Brain pericyte (primary cell): ENCODE measurements at places on chromosomes 3 and 15.

DNA sequence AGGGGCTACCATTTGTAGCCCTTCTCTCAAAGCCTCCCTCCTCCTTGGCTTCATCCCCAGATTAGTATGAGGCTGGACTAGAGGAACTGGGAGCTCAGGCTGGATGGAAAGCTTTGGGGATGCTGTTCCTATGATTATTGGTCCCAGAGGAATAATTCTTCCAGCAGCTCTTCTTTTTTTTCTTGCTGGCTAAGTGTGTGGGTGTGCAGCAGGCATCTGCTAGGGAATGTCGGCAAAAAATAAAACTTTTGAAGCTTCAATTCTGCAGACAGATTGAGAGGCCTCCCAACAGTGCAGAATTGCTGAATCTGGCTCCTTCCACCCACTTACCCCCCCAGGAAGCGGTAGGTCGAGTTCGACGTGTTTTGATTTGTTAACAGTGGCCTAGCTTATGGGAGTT is 138.5 kb upstream of the ANKRD28 start:
- no peak for DNase-seq

DNA sequence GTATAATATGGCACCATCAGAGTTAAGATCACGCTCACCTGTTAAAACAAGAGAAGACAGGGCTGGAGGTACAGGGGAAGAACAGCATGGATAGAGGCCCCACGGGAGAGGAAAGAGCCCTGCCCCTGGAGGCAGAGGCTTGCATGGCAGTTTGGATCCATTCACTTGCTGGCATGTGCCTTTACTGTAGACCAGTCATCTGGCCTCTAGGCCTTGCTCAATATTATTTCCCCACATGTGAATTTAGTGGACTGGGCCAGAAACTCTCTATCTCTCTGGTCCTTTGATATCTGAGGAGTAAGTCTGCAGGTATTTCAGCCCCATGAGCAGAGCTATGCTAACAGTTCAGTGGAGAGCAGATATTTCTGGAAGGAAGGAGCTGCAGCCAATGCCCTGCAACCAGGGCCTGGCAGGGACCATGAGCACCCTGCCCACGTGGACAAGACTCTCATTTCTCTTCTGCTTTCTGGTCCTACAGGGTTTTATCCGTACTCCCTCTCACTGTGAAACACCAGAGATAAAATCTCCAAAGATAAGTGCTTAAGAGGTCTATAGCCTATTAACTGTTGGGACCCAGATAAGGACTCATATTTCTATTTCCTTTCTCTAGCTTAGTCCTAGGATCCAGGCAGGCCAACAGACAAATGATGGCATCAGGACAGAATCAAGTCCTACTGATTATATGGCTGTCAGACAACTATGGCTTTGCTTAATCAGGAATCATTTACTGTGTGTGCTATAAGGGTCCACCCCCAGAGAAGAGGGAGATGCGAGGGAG is 65.0 kb downstream of the CLDN11 start:
- DNase-seq, result no peak

DNA sequence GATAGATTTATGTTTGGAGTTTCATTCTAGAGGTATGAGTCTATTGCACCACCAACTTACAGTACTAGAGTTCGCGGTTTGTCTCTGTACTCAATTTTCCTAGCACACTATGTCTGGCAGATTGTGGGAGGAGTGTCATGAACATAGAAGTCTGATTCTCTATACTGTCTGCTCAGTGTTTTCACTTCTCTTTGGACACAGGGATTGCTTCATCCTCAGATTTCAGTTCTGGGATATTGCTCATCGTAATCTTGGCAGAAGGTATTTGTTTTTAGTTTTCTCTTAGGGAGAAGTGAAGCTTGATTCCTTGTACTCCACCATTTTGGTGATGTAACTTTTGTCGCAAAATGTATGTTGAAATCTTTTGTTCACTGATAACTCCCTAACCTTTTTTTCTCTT is 27.8 kb upstream of the AZI2 start:
- no peak for DNase-seq

DNA sequence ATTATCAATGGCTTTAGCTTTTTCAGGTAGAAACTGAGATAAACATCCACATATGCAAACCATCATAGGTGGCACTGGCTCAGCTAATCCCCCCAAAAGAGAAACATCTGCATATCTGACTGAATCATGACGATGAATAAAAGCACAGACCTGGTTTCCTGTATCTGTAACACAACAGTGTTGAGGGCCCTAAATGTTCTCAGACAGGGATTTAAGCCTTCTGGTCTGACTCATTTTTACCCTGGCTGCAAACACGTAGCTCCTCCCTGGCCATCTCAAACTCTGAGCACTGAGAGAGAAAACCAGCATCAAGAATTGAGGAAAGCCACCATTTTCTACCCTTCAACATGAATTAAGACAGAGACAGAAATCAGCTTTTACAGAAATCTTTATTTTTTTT is 35.2 kb downstream of the GLB1 start:
- no peak for DNase-seq

- DNase-seq, result no peak
Observed at GRCh38 chr15:68249058-68249713, 19.7 kb upstream of the CLN6 start.

DNA sequence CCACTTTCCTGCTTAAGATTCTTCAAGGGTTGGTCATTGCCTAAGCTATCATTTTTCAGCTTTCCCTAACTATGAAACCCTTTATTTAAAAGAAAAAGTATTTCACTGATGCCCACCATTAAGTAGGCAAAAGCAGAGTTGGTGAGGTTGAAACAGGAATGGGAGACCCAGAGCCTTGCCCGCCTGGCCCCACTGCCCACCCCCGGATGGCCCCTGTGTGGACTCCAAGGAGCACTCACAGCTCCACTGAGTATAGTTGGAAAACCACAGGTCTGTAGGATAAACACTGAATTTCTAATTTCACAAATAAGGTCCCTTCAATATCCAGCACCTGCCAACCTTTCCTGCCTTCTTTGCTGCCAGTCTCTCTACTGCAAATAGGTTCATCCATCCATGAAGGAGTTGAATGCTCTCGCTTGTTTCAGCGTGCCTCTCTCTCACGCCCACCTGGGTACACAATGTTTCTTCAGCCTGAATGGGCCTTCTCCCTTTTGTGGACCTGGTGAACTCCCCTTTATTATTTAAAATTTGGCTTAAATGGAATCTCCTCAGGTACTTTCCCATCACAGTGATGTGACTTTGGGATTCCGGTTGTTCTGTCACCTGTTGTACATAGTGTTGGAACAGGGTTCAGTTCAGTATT is 8.7 kb upstream of the ACAP2 start:
- DNase-seq, result no peak

GRCh38 chr15:48794697-48795134 is 16.2 kb downstream of the CEP152 start:
- no peak for DNase-seq

GRCh38 chr15:65829130-65829764 is 37.2 kb upstream of the DENND4A start:
- DNase-seq, result no peak

GRCh38 chr3:151400341-151400740 is 15.8 kb upstream of the P2RY12 start:
- no peak for DNase-seq

- no peak for DNase-seq
Observed at GRCh38 chr15:47663101-47663500, 54.2 kb upstream of the SEMA6D start.

- no peak for DNase-seq
Observed at GRCh38 chr3:186217820-186218164, 108.9 kb upstream of the ETV5 start.

- DNase-seq, result no peak
Observed at GRCh38 chr15:77722759-77723460, 90.2 kb upstream of the LINGO1 start.

DNA sequence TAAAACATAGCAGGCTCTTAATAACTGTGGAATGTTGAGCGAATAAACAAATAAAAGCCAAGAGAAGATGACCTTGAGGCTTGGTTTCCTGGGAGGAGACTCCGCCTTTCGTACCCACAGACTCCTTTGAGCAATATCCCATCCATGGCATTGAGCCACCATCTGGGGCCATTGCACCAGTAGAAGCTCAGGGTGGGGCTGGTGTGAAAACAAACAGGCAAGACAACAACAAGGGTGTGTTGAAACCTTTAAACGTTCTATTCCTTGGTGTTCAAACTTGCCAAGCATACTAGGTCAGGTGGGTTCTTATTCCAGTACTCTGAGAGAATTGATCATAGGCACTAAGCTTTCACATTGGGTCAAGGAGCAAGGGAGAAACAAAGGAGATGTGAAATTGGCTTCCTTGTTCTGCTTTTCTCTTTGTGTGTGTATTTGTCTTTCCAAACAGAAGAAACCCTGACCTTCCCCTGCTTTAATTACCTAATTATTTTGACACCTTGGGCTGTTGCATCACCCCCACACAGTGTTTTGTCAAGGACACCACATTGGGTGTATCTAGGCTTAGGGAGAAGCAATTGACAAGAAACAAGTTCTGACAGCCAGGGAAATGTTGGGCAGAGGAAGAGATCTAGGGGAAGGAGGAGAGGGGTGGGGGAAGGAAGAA is 105.1 kb upstream of the BCL6 start:
- no peak for DNase-seq

DNA sequence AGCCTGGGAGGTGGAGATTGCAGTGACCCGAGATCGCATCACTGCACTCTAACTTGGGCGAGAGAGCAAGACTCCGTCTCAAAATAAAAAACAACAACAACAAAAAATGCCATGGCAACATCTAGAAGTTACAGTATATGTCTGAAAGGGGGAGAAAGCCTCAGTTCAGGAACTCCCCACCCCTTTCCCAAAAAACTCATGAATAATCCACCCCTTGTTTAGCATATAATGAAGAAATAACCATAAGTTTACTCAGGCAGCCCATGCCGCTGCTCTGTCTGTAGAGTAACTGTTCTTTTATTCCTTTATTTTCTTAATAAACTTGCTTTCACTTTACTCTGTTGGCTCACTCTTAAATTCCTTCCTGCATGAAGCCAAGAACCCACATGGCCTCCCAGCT is 145.2 kb downstream of the DOCK3 start:
- DNase-seq, result no peak

GRCh38 chr15:40388941-40389823 is 6.7 kb downstream of the KNSTRN start:
- no peak for DNase-seq

DNA sequence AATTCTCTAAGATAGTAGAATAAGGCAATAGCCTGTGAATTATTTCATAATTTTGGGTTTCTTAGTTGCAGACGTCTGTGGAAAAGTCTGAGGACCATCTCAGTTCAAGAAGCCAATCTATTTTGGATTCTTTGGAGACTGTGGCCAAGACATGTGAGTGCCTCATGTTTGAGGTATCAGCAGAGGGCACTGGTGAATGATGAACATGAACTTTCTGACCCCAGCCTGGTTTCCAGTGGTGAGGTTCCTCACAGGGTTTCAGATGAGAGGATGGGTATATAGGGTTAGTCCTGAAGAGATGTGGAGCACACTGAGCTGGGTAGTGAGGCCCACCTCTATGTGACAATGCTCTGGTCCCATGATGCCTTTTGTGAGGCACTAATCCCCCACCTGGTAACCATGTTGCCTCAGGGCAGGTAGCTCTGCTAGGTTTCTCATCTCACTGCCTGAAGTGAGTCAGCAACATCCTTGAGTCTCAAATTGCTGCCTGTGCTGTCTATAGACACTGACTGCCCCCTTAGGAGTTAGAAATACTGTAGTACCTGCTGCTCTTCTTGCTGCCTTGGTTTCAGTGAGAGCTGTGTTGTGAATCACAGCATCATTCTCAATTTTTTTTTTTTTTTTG is 32.3 kb downstream of the C3orf62 start:
- DNase-seq, result no peak

DNA sequence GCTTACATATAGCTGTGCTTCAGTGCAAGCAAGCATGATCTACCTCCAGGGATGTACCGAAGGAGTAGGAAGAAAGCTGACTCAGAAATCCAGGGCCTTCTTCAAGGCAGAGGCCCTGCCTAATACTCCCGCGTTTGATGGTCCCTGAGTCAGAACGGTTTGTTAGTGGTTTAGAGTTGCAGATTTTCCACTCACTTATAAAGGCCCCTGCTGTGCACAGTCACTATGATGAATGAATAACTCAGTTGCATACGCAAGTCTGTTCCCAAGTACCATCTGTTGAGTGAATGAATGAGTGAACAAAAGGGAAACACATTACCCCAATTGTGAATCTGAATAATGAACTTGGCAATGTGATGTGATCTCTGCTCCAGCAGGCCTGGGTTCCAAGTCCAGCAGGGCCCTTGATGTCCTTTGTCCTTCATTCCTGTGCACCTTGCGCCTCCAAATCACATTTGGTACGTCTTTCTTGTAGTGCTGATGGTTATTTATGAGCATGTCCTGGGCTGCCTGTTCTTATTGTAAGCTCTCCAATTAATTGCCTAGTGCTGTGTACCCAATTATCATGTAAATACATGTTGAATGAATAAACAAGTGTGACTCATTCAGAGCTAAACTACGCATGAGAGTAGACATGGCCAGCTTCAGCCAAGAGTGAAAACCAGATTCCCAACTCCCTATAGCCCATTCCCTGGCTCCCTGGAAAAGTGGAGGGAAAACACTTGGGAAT is 85.3 kb upstream of the LIMD1 start:
- DNase-seq, result peak; percentile 86

DNA sequence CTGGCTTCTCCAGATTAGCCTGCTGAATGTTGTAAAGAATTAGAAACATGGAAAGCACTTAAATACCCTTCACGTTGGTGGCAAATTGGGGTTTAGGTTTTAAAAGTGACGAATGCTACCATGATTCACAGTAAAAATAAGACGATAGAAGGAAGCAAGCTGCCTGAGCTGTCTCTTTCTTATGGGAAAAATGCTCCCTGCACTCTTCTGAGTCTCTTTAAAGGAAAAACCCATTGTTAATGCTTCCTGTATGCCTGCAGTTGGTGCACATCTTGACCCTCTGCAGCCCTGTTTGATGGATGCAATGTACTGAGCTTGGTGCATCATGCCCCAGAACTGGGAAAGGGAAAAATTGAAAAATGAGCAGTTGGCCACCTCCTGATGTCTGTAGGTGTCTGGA is 258.6 kb upstream of the RASGRP1 start:
- DNase-seq, result no peak

DNA sequence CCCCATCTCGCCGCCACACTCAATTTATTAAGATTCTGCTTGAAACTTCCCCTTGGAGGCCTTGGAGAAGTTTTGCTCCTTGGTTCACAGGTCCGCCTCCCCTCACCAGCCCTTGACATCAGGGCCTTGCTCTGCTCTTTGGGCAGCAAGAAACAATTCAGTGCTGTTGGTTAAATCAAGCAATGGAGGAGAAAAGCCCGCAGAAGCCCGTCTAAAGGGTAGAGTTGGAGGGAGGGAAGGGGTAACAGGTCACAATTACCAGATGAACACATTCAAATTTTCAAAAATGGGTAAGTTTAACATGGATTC is 429 bp downstream of the PARP9 start:
- no peak for DNase-seq

DNA sequence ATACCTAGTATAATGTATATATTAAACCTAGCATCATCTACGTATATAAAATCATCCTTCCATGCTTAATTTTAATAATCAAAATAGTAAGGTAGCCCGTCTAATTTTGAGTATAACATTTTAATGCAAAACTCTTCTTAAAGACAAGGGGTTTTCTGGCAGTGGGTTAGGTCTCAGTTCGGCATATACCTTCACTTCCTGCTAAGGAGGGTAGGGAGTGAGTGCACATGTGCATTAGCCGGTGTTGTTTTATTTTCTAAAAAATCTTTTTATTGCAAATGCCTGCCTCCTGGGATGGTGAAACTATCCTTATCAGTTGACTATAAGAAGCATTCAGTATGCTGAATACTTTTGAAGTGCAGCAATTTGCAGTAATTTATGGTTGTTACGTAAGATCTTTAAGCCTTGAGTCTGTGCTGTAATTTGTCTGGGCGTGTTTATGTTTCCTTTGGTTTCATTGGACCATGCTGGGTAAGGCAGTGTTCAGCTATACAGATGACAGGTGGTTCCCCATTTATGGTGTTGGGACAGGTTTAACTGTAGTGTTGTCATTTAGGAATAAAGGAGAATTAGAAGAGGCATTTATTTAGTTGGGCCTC is 11.7 kb downstream of the ARHGEF26 start:
- DNase-seq, result no peak
